Spleen (tissue), 13 donors: ENCODE measurements at places on chromosomes 2 and 18. TPM values are rescaled to one million over a fixed set of nuclear protein-coding genes. Genes with fewer than 3 reads are reported as not detected.
A peak's percentile ranks its signal among the peaks of the same experiment; 100 is the strongest.

Gene OST4
- total RNA-seq, result 197 TPM

Gene EMILIN1
- total RNA-seq, result 140 TPM

Gene GRHL1
- total RNA-seq, result 1.1 TPM

Gene ST8SIA3
- total RNA-seq, result not detected

Gene GAREM1
- 3.9 TPM for total RNA-seq

Gene COX7A2L
- 65.8 TPM for total RNA-seq

Gene HRH4
- 0.85 TPM for total RNA-seq

Gene ASB18
- not detected for total RNA-seq

Gene TRAF3IP1
- 19.2 TPM for total RNA-seq

Gene BMP10
- total RNA-seq, result not detected

Gene SRSF7
- 123 TPM for total RNA-seq

Gene PRKRA
- total RNA-seq, result 48.6 TPM

Gene CRYGC
- not detected for total RNA-seq

Gene ST6GAL2
- not detected for total RNA-seq

Gene CD226
- 51.4 TPM for total RNA-seq

Gene THAP4
- total RNA-seq, result 28.8 TPM

Gene GPR55
- total RNA-seq, result 2.5 TPM

Gene ANKRD30B
- total RNA-seq, result not detected

Gene WDR43
- total RNA-seq, result 47.4 TPM

DNA sequence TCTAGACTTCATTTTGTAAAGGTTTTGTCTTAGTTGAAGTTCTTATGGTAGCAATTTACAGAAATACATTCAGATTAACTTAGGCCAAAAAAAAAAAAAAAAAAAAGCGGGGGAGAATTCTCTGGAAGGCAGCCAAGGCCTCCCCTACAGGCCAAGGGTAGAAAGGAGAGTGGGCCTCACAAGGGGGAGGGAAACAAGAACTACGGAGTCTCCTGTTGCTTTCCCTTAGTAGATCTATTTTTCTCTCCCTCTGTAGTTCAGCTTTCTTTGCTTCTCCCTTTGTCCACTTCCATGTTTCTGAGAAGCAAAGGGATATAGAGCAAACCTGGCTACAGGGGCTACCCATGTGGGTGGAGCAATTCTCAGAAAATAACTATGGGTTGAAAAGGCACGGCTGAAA lies 2.4 kb upstream of the STK11IP start:
- DNase-seq, result no peak

- no peak for DNase-seq
These were observed 207.8 kb downstream of the RND3 start for GRCh38 chr2:150279686-150280085.

DNA sequence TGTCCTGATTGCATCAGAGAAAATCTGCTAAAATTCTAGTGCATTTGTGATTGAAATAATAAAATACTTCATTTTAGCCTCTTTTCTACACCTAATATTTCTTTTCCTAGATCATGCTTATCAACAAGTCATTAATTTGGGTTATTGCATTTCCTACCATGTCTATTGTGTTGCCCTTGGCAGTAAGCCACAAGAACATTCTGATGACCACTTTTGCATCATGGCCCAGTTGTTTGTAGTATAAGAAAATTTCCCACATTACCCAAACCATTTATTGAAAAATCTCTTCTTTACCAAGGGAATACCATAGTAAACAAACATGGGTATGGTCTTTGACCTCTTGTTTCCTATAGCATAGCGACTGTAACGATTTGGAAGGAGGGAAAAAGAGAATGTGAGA lies 76.3 kb downstream of the R3HDM1 start:
- DNase-seq, result no peak

DNA sequence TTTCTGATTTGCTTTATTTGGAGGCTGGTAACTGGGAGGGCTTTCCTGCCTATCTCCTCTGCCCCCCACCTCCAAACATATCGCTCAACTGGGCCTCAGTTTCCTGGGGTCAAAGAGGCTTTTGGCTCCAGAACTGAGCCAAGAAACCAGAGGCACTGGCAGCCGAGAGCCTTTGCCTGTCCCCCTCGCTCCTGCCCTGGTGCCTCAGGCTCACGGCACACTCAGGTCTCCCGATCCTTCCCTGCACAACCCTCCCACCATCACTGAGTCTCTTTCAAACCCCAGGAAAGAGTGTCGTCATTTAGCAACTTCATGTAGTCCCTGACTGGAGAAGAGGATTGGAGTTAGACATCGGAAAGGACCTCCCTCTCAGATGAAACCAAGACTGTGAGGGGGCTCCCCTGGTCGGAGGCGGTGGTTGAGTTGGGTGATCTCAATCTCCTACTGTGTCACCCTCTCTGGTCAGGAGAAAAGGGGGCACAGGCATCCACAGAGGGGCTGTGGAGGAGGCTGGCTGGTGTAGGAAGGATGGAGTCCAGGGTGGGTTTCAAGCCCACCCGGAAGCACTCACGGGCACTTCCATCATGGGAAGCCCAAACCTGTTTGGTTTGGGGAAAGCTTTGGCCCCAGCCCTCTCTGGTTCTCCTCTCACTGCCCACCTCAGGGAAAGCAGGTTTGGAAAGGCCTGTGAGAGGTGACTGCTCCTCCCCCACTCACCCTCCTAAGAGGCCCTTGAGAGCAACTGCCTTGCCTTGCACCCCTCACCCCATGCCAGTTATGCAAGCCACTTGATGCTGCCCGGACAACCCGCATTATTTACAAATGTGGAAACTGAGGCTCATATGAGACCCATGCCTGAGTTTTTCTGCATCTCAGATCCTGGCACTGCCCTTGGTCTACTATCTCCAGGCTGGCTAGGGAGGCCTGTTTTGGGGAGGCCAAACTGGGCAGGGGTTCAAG lies 62.3 kb downstream of the TNS1 start:
- peak; percentile 55 for DNase-seq

- DNase-seq, result peak; percentile 88
These were observed 33.5 kb downstream of the LOXHD1 start for GRCh38 chr18:46623541-46623940.

- peak; percentile 31 for DNase-seq
These were observed 31.3 kb downstream of the ACKR3 start for GRCh38 chr2:236600892-236601291.

DNA sequence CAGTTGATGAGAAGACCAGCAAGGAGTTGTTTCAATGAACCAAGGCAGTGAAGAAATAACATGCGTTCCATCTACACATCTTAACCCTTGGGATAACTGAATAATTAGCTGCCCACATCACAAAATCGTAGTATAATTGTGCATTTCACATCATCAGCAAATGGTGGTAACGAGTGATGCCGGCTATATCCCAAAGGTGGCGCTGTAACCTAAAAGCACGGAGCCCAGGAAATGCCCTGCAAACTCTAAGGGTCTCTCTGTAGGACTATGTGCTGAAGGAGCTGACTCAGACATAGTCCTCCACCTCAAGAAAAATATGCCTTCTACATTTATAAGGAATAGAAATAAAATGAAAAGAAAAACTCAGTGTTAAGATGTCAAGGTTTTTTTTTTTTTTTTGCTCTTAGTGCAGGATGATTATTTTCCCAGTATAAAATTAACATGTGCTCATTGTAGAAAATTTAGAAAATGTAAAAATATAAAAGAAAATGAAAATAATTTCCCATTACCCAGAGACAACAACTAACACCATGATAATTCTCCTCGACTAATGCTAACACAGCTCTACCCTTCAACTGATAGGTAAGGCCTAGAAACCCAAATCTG lies 23.1 kb upstream of the DSG3 start:
- no peak for DNase-seq

DNA sequence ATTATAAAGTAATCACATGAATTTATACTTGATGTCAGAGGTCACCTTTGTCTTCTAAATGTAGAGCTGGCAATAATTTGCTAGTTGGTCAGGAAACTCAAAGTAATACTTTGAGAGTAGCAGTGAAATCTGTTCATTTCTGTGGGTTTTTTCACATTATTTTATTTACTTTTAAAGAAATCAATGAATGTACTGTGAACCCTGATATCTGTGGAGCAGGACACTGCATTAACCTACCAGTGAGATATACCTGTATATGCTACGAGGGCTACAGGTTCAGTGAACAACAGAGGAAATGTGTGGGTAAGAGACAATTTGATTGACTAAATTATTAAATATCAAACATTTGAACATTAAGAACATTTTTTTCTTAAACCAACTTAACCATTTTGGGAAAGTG lies 203.0 kb upstream of the RASGRP3 start:
- DNase-seq, result no peak

GRCh38 chr18:37403100-37403781 lies 162.4 kb downstream of the CELF4 start:
- DNase-seq, result peak; percentile 68

DNA sequence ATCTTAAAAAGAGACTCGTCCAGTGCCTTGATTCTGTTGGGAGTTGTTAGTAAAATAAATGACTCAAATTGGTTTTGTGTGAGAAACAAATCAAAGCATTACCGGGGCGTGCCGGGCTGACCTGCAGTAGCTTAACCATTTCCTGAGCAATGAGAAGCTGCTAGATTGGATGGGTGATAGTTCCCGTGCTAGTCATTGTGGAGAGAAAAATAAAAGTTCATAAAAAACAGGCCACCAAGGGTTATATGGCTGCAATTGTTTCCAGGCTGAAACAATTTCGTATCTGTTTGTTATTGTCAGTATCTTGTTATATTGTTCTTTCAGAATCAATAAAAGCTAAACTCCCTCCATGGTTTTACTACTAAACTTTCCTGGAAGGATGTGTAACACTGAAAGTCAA lies 314.4 kb downstream of the MTX2 start:
- no peak for DNase-seq

- DNase-seq, result no peak
These were observed 69.1 kb downstream of the TACR1 start for GRCh38 chr2:75130171-75130570.

GRCh38 chr2:160388464-160389263 lies 104.9 kb downstream of the RBMS1 start:
- DNase-seq, result peak; percentile 80

GRCh38 chr2:211035548-211036185 lies 479.3 kb downstream of the CPS1 start:
- no peak for DNase-seq

- DNase-seq, result peak; percentile 31
These were observed 64.8 kb downstream of the KCNG2 start for GRCh38 chr18:79862562-79862961.

GRCh38 chr2:204114295-204115136 lies 178.0 kb downstream of the ICOS start:
- no peak for DNase-seq

- DNase-seq, result no peak
These were observed 176.3 kb downstream of the ALPK2 start for GRCh38 chr18:58452454-58453166.

DNA sequence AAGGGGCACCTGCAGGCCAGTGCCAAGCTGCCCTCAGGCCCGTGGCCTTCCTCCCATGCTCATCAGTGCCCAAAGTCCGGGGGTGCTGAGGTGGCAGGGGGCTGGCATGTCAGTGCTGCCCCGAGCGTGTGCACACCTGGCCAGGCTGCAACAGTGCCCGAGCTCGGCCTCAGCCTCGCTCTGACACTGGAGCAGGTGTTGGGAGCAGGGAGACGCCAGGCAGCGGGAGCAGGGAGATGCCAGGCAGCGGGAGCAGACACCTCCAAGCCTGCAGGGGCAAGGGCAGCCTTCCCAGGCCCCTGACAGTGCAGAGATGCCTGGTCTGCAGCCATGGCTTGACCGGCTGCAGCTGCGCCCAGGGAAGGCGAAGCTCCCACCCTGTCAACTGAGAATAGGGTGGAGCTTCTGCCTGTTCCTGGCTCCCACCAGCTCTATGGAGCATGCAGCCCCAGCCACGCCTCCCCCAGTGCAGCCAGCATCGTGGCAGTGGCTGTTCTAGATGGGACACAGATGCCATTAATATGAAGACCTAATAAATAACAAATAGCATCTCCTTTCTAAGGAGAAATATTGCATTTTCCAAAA lies 82.4 kb downstream of the DTNB start:
- no peak for DNase-seq

DNA sequence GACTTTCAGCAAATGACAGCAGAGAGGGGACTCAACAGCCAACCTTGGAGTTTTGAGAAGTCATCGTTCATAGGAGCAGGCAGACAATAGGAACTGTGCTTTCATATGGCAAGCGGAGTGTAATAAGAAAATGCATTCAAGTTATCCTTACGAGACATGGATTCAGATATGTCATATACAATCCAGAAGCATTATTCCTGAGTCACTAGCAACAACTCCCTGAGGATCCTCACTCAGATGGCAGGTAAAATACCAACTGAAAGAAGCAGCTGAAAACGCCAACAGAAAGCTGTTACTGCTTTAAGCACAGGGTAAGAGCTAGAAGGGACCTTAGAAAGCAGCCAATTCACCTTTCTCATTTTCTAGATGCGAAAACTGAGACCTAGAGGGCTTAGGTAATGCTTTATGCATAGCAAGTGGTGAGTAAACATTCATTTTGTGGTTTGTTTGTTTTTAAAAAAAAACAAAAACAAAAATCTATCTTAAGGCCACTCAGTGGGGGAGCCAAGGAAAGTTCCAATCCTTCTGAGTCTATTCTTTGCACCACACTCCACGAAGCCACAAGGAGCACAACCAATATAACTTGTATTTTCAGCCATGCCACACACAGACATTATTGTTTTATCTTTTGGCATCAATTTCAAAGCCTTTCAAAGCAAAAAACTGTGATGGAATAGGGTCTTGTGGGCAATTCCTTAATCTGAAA lies 89.1 kb upstream of the RIOK3 start:
- DNase-seq, result no peak

- DNase-seq, result no peak
These were observed 275.9 kb downstream of the TMX3 start for GRCh38 chr18:68438983-68439382.

DNA sequence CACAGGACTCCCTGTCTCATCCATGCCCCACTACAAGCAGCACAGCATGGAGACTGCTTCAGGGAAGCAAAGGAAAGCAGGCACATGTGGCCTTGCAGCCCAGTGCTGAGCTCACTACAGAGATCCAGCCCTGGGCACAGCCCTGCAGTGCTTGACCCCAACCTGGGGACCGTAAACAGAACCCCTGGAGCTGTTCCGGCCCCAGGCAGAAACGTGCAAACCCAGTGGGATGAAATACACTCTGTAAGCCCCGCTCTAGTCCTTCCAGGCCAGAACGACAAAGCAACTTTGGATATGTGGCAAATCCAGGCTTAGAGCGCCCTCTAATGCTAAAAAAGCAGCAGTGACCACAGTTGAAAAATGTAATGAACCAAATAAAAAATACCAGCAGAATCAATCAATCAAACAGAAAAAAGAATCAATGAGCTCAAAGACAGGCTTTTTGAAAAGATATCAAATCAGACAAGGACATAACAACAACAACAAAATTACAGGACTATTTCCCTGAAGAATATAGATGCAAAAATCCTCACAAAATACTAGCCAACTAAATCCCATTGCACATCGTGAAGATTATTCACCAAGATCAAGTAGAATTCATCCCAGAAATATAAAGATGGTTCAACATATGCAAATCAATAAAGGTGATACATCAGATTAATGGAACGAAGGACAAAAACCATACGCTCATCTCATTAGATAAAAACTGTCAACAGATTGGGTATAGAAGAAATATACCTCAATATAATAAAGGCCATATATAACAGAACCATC lies 45.6 kb downstream of the ZNF519 start:
- DNase-seq, result no peak

- no peak for DNase-seq
These were observed 59.2 kb downstream of the DOCK10 start for GRCh38 chr2:224982910-224983711.
